ENCODE measurements at places on chromosomes 1 and 21. TPM values are rescaled to one million over a fixed set of nuclear protein-coding genes. Genes with fewer than 3 reads are reported as not detected.

STUM gene
- polyA plus RNA-seq = 8.2 TPM

CD5L gene
- polyA plus RNA-seq = 0.13 TPM

PLA2G2D gene
- 0.18 TPM for polyA plus RNA-seq

SLC45A3 gene
- 9.3 TPM for polyA plus RNA-seq

YIPF1 gene
- polyA plus RNA-seq = 25.0 TPM

AMPD1 gene
- polyA plus RNA-seq = 0.13 TPM

CCDC30 gene
- polyA plus RNA-seq = 5.0 TPM

HSPA6 gene
- polyA plus RNA-seq = 0.46 TPM

PEAR1 gene
- polyA plus RNA-seq = 5.9 TPM

FAM131C gene
- polyA plus RNA-seq = 1.1 TPM

MNDA gene
- polyA plus RNA-seq = 3.6 TPM

SIM2 gene
- 0.58 TPM for polyA plus RNA-seq

ITPKB gene
- polyA plus RNA-seq = 13.0 TPM

TBX19 gene
- 2.3 TPM for polyA plus RNA-seq

C1orf226 gene
- polyA plus RNA-seq = 17.1 TPM

FCRL4 gene
- polyA plus RNA-seq = 0.07 TPM

C4BPA gene
- polyA plus RNA-seq = 0.04 TPM

CD247 gene
- 7.4 TPM for polyA plus RNA-seq

TMEM50B gene
- 52.7 TPM for polyA plus RNA-seq

SDHC gene
- 194 TPM for polyA plus RNA-seq

RABIF gene
- 11.1 TPM for polyA plus RNA-seq

SLC35F3 gene
- polyA plus RNA-seq = 0.55 TPM

CNIH3 gene
- 2.1 TPM for polyA plus RNA-seq

CFAP74 gene
- 1.4 TPM for polyA plus RNA-seq

USP48 gene
- 43.3 TPM for polyA plus RNA-seq

TNNT2 gene
- polyA plus RNA-seq = 20.8 TPM

FAM72C gene
- 1.6 TPM for polyA plus RNA-seq

FBXO28 gene
- polyA plus RNA-seq = 24.9 TPM

HAO2 gene
- polyA plus RNA-seq = 0.91 TPM

CBR1 gene
- polyA plus RNA-seq = 82.6 TPM

SPRR2E gene
- polyA plus RNA-seq = not detected
